ENCODE measurements at places on chromosomes 5 and 9.

- no peak for DNase-seq
Observed at GRCh38 chr5:145937432-145938250, 1.3 kb downstream of the SH3RF2 start.

GRCh38 chr9:132370592-132370991, 15.8 kb upstream of the SETX start:
- no peak for DNase-seq

GRCh38 chr5:73424556-73424977, 24.0 kb downstream of the FOXD1 start:
- DNase-seq = no peak

DNA sequence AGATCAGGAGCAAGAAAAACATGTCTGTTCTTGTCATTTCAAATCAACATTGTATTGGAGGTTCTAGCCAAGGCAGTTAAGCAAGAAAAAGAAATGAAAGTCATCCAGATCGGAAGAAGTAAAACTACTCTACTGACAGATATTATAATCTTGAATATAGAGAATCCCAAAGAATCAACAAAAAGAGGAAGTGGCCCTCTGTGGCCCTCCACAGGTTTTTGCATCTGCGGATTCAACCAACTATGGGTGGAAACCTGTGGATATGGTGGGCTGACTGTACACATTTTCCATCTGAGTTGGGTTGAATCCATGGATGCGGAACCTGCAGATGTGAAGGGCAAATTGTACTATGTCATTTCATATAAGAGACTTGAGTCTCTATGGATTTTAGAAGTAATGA, 35.1 kb downstream of the GAS1 start:
- DNase-seq = no peak

GRCh38 chr9:99401680-99402504, 179.8 kb downstream of the SEC61B start:
- DNase-seq = no peak

DNA sequence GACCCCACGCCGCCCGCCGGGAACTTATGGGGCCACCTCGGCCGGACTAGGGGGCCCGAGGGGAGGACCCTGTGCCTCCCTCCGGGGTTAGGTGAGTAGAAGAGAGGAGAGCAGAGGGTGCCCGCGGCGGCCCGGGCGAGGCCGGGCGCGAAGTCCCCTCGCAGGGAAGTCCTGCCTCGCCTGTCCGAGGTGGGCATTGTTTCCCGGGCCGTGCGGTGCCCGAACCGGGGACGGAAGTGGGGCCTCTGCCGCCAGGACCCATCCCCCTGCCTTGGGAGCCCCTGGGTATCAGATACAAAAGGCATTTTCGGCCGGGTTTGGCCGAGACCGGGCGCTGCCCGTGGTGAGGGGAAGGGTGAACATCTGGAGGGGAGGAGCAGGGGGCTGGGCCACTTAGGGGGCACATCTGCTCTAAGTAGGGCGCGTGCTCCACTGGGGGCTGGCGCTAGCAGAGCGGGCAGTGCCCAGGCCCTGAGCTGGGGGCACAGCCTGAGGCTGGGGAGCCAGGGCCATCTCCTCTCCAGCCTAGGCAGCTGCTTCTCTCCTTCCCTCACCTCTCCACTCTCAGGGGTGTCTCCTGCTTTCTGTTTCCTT, 48.2 kb downstream of the DAB2IP start:
- no peak for DNase-seq

GRCh38 chr9:36166168-36166927, 2.8 kb upstream of the CCIN start:
- peak; percentile 63 for DNase-seq

GRCh38 chr5:170437621-170438375, 48.6 kb upstream of the KCNMB1 start:
- DNase-seq = no peak

GRCh38 chr5:32462618-32463017, 18.1 kb upstream of the ZFR start:
- DNase-seq = no peak

DNA sequence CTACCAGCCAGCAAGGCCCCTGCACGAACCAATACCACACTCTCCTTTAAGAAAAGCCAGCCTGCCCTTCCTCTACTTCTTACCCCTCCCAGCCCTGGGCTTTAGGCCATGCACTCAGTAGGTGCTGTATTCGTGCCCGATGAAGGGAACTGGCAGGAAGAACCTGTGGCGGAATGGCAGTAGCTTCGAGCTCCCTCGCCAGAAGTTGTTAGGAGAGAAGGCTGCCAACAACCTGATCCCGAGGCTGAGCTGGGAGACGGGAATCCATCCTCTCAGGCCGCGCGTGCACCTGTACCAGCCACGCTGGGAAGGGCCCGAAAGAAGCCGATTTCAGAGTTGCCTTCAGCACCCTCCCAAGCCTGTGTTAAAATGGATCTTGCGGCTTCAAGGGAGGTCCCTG, 45.3 kb upstream of the AKNA start:
- no peak for DNase-seq

DNA sequence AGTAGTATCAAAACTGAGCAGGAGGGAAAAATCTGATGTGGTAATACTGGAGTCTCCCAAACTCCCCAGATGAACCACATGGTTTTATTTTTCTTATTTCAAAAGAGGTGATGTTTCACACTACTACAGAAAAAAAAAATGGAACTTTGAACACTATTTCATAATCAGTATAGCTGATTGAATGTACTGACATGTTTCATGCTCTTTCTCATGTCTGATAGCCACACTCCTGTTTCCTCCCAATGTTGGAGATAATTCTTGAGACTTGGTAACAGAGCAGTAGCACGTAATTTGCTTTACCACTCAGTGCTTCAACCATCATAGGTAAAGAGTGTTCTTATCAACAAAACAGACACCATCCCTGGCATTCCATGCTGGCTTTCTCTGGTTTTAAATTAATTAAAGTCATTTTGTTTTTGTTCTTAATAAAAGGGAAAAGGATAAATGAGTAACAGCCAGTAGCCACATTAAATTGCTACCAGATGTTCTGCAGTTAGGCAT, 85.2 kb downstream of the MUSK start:
- no peak for DNase-seq

- no peak for DNase-seq
Observed at GRCh38 chr5:147332658-147333057, 97.8 kb downstream of the STK32A start.

DNA sequence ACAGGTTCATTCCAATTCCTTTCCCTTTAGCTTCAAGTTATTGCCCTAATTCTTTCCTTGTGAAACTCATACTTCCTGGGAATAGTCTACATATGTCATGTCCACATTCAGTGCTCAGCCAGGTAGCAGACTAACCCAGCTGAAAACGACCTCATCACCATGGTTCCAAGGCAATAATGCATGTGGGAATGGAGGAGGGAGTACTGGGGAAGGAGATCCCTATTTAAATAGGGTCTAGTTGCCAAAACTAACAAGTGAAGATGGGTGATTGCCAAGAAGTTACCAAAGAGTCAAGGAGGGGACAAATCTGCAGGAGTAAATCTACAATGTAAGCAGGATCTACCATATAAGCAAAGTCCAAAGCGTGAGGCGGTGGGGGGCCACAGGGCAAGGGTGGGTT, 47.3 kb upstream of the MCTP1 start:
- no peak for DNase-seq

- no peak for DNase-seq
Observed at GRCh38 chr5:149418910-149419531, 39.9 kb upstream of the IL17B start.

DNA sequence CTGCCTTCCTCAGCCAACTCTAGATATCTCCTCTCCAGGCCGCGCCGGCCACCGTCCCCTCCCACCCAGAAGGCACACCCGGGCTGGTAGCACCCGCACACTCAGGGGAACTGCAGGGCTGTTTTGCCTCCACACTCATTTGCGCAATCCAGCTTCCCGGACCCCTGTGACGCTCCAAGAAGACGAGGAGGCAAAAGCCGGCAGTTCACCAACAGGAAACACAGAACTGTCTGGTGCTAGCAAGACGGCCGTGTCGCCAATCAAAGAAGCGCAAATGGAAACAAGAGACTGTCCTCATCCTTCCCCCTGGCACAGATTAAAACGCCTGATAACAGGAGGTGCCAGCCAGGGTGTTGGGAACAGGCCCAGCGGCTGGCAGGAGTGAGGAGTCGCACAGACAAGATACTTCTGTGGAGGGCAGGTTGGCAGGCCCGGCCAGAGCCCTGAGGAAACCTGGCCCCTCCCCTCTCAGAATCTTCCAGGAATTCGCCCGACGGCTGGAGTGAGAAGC, 7.8 kb downstream of the AGPAT2 start:
- no peak for DNase-seq

DNA sequence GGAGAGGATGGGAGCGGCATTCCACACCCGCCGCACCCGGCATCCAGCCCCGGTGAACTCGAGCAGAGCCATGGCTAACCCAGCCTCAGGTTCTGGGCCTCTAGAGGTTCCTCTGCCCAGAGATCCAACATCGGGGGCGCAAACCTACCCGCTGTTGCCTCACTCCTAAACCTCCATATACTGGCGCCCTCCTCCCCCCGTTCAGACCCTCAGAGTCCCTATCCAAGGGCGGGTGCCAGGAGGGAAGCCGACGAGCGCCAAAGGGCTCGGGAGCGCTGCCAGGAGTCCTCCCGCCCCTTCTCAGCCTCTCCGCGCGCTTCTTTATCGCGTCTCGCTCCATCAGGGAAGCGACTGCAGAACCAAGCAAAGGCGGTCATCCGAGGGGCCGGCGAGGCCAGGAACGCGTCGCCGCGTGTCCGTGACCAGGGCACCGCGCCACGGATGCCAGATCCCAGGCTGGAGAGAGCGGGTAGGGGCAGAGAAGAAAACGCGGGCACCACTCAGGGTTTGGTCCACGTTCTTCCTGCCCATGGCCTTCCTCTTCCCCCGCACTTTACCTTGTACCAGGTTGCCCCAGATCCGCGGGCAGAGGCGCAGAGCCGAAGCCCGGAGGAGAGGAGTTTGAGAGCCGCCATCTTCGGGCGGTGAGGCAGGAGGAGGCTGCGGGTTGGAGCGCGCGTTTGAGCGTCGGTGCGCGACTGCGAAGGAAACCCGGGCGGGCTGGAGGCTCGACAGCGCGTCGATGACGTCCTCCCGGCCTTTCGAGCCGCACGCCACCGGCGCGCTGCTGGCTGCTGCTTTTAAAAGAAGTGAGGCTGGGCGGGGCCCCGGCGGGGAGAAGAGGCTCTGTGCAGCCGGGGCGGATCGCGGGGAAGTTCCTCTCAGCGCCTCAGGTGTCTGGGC, at the start of gene OXCT1:
Gene OXCT1, minus strand, starts transcription at position 702 of the 903 bp plus-strand sequence. Its CDS starts 67 bp downstream, at position 635.
- DNase-seq = peak; percentile 90

DNA sequence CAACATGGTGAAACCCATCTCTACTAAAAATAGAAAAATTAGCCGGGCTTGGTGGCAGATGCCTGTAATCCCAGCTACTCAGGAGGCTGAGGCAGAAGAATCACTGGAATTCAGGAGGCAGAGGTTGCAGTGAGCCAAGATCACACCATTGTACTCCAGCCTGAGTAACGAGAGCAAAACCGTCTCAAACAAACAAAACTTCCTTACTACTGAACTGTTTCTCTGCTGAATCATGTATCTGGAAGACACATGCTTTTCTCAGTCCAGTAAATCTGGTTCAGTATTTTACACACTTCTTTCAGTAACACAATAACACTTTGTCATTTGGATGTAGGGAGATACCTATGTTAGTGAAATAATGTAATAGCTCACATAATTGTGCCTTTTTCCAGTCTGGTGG, 7.9 kb downstream of the TRMT10B start:
- no peak for DNase-seq

GRCh38 chr9:106728860-106729259, 134.1 kb upstream of the ZNF462 start:
- no peak for DNase-seq

- DNase-seq = peak; percentile 62
Observed at GRCh38 chr9:127566351-127567001, 45.6 kb upstream of the STXBP1 start.

DNA sequence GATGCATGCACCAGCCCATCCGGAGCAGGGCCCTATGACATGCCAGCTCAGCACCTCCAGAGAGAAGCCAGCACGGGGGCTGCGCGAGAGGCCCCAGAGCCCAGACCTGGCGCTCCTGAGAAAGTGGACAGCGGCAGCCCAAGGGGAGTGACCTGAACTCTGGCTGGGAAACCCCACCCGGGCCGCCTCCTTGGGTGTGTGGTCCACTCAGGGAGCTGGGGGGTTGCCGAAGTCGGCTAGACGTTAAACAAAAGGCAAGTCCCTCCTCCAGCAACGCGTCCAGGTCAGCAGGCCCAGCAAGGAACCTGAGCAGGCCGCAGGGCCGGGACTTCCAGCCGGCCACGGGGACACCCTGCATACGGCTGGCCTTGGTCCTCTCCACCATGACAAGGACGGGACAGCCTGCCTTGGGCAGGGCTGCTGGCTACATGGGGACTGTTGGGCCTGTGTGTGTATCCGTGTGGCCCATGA, 35.7 kb downstream of the NACC2 start:
- DNase-seq = no peak

DNA sequence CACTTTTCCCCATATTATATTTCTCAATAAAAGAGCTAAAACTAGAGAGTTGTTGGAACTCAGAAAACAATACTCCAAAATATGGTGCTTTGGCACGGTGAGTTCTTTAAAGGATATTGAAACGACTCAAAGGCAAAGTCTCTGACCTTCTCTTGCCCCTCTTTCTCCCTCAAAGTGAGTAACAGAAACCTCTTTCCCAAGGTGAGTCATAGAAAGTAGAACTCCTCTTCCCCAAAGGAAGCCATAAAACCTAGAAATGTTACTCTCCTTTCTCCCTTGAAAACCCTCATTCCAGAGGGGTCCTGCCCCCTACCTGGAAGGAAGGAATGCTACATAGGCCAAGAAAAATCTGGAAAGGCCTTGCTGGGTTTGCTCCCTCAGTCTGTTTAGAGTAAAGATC, 47.5 kb downstream of the RAPGEF6 start:
- DNase-seq = no peak

DNA sequence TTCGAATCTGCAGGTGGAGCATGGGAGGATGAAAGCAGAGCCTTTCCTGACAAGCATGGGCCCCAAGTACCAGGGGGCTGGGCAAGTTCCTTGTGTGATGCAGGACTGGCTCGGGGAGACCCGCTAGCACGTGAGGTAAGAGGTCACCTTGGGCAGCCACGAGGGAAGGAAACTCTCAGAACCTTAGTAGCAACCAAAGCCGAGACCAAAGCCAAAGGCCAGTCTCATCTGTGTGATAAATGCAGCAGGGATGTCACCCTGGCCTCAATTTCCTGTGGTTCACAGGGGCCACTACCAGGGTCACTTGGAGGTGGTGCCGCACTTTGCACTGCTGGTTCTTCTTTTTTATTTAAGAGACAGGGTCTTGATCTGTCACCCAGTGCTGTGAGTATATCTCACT, 39.5 kb downstream of the PRRT1B start:
- no peak for DNase-seq

- DNase-seq = no peak
Observed at GRCh38 chr5:174501461-174502069, 222.8 kb upstream of the MSX2 start.

GRCh38 chr5:178786859-178787499, 56.5 kb upstream of the ZNF354A start:
- no peak for DNase-seq

GRCh38 chr9:121674017-121674416, 22.6 kb downstream of the DAB2IP start:
- DNase-seq = no peak

- no peak for DNase-seq
Observed at GRCh38 chr5:172725273-172725672, 45.7 kb downstream of the DUSP1 start.

All from left colon (tissue), 2 donors.